ENCODE measurements at places on chromosomes 5 and 9. TPM values are rescaled to one million over a fixed set of nuclear protein-coding genes. Genes with fewer than 3 reads are reported as not detected.

F2RL2 gene
- total RNA-seq, result 0.17 TPM

SPAG8 gene
- 0.80 TPM for total RNA-seq

SPINK1 gene
- 0.40 TPM for total RNA-seq

LMX1B gene
- not detected for total RNA-seq

CER1 gene
- total RNA-seq, result not detected

ZNF474 gene
- total RNA-seq, result 0.17 TPM

PCSK5 gene
- 57.4 TPM for total RNA-seq

CNTFR gene
- not detected for total RNA-seq

Data from renal cortical epithelial cell (primary cell).